ENCODE measurements at places on chromosomes 2 and 18.

GRCh38 chr2:135798762-135799161 lies 38.2 kb downstream of the LCT start:
- DNase-seq = peak; percentile 16

- no peak for DNase-seq
Observed at GRCh38 chr2:225170162-225170561, 127.9 kb upstream of the DOCK10 start.

DNA sequence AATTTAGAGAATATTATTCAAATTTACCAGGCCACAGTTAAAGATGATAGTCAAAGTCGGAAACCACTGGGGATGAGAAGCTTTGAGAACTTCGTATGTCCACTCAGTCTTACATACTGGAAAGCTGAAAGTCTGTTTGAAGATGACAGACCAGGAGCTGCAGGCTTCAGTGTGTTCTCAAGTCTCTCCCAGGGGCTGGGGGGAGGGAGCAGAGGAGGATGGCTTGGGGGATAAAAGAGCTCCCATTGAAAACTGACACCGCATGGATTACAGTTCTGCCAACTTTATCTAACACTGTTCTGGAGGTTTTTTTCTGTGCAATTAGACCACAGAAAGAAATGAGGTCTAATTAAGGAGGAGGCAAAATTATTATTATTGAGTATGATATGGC lies 170.5 kb upstream of the ALKAL2 start:
- no peak for DNase-seq

DNA sequence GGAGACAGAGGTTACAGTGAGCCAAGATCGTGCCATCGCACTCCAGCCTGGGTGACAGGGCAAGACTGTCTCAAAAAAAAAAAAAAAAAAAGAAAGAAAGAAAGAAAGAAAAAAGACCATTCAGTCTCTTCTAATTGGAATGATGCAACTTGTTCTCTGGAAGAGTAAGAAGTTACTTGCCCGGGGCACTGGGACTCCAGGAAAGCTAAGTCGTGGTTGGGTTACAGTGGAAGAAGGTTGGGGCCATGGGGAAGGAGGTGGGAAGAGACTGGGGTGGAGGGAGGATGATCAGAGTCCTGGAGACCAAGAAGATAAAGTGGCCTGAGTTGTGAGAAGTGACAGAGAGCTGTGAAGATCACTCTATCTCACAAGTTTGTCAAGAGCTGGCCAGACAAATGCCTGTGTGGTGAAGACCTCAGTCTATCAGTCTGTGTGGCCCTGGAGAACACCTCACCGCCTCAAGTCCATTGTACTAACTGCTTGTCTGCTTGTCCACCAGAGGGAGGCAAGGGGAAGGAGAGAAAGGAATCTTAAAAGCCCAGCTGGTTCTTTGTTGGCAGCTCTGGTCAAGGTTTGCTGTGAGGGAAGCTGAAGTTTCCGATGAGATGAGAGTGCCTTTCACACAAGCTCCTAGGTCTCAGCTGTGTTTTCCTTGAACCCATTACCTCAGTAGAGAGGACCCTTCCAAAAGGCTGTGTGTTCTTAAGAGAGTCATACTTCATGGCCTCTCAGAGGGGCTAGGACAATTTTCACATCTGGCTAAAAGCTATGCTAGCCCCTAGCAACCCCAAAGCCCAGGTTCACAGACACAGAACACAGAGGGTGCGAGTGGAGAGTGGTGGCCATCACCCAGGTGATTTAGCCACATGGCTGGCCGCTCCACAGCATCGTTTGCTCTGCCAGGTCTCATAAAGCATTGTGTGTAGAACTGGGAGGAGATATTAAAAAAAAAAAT lies 72.0 kb upstream of the TMEM178A start:
- DNase-seq = peak; percentile 75

DNA sequence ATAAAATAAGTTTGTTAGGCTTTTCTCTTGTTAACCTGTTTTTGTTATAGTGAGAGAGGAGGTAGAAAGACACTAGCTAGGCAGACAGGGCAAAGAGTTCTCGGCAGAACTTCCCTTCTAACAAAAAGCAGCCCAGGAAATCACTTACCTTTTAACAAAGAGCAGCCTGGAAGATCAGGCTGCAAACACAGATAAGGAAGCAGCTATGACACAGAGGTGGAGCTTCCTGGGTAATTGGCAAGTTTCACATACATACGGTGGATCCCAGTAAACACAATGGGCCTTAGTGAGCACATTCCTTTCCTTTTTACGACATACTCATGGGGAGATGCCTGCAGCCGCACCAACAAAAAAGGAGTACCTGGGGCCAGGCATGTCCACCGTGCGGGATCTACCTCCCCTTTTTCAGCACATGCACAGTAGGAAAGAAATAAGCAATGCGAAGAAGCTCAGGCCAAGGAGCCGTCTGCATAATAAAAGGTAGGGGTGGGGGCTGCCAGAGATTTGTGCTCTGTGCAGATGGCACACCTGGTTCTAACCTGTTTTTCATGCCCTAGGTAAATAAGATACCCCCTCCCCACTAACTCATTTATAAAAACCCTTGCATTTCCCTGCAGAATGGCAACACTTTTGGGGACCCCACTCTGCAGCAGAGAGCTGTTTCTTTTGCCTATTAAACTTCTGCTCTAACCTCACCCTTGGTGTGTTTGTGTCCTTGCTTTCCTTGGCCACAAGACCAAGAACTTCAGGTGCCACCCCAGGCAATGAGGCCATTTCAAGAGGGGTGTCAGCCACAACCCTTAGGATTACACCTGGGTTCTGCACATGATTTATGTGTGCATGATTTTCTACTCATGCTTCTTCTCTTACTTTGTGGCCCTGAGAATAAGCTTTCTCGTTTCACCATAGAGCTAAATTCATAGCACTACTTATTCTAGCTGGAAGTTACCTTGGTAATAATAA lies 26.5 kb downstream of the MDH1 start:
- peak; percentile 56 for DNase-seq

DNA sequence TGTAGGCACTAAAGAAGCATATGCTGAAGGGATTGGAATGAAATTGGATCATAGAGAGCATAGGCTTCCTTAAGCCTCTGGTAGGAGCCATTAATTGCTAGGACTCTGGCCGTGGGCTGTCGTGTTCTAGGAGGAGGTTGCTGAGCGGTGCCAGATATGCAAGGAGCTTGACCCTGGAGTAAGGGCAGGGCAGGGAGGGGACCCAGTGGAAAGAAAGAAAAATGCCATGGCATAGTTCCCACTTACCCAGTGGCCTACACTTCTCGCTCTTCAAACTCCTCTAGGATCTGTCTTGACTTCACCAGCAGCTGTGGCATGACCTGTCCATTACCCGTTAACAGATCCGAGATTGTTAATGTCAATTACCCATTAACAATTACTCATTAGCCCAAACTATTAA lies 53.1 kb downstream of the NEURL3 start:
- no peak for DNase-seq

DNA sequence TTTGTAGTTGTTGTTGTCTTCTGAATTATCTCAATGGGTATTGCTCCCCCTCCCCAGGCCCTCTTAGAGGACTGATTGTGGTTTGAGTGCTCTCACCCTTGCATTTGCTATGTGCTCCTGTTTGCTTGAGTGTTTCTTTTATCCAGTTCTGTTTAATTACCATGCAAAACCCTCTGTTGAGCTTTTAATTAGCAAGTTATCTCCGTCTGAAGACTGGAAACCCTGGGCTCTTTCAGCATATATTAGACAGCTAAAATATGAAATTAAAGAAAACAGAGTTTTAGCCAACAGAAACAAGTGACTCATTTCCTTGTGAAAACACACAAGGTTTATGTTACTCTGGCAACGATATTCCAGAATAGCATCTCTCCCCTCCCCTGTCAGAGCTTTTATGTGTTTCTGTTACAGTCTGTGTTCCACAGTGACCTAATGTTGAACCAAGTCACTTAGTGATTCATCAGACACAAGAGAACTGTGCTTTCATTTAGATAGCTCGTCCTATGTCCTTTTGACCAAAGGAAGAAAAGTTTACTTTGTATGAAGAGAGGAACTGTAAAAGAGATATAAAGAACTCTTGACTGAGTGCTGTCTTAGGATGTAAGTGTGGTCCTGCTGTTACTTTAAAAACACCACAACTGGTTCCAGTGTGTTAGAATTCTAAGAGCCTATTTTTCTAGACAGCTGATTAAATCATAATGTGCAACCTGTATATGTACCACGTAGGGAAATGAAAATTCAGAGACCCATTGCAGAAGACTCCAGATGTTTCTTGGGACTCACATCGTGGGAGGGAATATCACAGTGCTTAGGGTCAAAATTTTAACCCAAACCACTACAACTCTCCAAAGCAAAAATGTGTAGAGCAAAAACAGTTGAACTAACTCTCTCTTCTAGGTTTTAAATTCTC lies 172.8 kb upstream of the RBMS1 start:
- peak; percentile 98 for DNase-seq

DNA sequence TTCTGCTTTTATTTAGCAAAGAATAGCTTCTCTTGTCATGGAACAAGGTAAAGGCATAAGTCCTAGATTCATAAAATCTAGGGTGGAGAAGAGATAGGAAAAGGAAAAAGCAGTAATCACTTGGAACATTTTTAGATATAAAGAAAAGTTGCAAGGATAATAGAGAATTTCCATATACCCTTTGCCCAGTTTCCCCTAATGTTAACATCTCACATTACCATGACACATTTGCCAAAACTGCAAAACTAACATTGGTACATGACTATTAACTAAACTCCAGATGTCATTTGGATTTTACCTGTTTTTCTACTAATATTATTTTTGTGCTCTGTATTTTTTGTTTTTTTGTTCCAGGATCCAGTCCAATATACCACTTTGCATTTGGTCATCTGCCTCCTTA lies 265.1 kb downstream of the ETAA1 start:
- no peak for DNase-seq

GRCh38 chr18:69898241-69898861 lies 49.3 kb downstream of the CD226 start:
- no peak for DNase-seq

GRCh38 chr2:189157456-189157855 lies 22.1 kb downstream of the COL5A2 start:
- DNase-seq = peak; percentile 18

DNA sequence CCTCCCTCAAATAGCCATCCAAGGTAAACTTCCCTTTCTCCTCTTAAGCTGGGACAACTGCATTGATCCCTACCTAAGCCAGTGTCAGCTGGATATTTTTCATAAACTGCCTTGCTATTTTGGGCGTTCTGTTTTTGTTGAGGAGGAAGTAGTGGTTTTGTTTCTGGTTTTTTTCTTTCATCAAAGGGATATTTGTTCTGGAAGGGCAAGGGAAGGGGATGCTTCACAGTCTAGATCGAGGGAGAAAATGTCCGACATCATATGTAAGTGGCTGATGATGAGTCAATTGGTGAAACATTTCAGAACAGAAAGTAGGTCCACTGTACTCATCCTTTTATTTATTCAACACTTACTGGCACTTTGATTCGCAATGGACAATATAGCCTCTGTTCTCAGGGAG lies 31.0 kb downstream of the TANC1 start:
- DNase-seq = no peak

- no peak for DNase-seq
Observed at GRCh38 chr2:160371251-160372009, 122.2 kb downstream of the RBMS1 start.

Data from HFFc6 (cell line).